8988T (cell line): ENCODE measurements at places on chromosomes 3 and 15.

GRCh38 chr15:27017168-27017809, 46.3 kb downstream of the GABRG3 start:
- no peak for DNase-seq

- DNase-seq: no peak
Observed at GRCh38 chr3:66561367-66561766, 60.5 kb upstream of the LRIG1 start.

DNA sequence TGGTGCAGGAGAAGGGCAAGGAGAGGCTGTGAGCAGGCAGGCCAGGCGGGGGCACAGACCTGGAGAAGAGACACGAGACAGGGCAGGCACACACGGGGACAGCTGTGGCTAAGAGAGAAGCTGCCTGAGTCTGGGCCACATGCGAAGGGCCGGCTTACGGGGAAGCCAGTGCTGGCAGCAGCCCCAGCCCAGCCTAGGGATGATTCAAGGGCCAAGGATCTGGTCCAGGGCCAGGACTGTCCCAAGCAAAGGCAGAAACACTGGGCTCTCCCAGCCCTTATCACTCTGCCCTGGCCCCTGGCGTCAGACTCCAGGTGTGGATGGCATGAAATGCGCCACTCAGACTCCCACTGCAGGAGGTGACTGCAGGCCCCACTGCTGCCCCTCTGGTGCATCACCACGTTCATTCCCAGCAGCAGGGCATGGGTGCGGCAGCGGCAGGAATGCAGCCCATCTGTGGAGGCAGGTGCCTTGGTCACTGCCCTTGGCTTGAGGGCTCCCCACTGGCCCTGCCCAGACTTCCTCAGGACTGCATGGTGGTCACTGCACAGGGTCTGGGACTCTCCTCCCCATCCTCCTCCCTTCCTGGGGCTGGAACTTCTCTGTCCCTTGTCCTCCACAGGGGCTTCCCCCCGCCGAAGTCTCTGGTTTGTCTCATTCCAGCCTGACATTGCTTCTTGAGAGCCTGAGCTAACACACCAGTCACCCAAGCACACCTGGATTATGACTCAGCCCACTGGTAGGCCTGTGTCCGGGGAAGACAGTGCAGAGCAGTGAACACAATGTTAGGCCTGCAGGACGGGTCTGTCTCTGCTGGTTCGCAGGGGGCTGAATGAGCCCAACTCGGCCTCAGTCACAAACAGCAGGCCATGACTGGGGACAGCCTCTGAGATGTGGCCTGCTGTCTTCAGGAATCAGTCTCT, 69.3 kb downstream of the TBC1D2B start:
- DNase-seq: no peak

DNA sequence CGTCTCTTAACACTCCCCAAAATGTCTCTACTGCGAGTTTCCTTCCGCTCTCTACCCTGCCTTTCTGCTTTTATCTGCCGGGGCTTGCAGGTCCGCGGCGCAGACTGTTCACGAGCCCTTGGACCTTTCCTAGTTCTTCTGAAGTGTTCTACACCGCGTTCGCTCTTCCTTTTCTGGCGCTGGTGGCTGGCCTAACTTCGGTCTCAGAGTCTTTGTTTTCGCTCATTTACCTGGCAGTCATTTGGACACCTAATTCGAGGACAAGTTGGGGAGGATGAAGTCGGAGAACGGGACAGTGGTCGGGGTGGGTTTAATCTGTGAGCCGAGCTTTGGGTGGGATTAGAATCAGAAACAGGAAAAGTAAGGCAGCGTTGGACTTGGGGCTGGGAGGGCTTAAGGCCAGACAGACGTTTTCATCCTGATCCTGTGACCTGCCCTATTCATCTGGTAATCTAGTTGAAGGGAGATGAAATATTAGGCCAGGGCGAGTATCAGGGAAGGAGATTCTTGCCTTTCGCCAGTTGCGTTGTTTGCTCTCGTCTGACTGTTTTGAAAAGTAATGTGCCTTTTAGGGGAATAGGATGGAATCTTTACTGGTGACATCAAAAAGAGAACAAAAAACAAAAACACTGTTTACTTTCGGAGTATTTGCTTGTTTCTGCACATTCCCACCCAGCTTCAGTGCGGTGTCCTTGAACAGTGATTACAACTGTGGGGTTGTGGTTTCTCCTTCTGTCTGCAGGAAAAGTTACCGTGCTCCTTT, 1.8 kb downstream of the DIPK2A start:
- no peak for DNase-seq

- DNase-seq: no peak
Observed at GRCh38 chr3:37016903-37017302, 23.6 kb downstream of the MLH1 start.
